ENCODE measurements at places on chromosomes 5 and 9.

GRCh38 chr5:95798048-95798447 is 24.5 kb downstream of the GLRX start:
- no peak for DNase-seq

GRCh38 chr9:105886136-105886535 is 191.8 kb downstream of the TMEM38B start:
- DNase-seq, result no peak

DNA sequence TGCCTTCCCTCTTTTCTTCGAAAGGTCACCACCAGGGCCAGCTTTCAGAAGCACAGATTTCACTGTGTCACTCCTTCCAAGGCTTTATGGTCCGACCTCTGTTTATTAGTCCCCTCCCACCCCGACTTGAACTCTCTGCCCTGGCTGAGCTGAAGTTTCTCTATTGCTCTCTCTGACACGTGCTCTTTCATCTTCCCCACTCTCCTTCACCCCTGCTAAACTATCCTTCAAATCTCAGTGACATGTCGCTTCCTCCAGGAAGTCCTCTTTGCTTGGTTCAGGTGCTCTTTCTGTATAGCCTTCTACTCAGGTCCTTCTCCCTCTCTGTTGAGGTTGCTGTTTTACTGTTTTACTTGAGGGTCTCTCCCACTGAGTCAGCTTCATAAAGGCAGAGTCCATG is 64.4 kb downstream of the ARHGEF37 start:
- DNase-seq, result no peak

DNA sequence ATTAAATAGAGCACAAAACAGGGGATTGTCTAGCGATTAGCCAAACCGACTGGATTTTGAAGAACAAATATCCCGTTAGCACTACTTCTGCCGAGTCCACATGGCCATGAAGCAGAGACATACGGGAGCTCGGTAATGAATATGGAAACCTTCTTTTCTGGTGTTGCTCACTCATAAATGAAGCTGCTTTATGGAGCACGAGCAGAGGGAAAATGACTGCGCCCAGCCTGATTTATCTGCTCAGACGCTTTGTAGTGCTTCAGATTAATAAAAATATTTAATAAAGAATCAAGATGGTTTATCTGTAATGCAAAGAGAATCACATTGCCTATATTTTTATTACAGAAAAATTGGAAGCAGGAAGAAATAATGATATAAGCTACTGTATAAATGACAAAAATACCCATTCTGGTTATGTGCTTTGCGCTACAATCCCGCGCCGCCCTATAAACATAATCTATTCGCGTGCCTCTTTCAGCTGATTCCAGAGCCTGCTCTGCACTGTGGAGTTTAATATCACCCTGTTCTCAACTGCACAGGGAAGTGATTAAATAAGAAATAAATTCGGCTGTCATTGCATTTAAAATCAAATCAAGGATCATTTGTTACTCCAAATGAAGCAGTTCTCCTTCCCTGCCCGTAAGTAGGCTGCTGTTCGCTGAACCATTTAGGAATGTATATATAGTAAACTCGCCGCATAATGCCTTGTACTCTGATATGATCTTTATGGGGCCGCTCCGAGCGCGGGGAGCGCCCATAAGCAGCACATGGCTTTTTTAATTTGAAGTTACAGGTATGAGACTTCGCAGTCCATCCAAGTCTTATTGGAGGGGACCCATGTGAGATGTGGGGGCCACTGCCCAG is 22.3 kb upstream of the UBAC1 start:
- no peak for DNase-seq

GRCh38 chr5:54619731-54620130 is 102.2 kb downstream of the SNX18 start:
- peak; percentile 30 for DNase-seq

- peak; percentile 4 for DNase-seq
Measured at GRCh38 chr9:2158766-2159430, 143.8 kb downstream of the SMARCA2 start.

DNA sequence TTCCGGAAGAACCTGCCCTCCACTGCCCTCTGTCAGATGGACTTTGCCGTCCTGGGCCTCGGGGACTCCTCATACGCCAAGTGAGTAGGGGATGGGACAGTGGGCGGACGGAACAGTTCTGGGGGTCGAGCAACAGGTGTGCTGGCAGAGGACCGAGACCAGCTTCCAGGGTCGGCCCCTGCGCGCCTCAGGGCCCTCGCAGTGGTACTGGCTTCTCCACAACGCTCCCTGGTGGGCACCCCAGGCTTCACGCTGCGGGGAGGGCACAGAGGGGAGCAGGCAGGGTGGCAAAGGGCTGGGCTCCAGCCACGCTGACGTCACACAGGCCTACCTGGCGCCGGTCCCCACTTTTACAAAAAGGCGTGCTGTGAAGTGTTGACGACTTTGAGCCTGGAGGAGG is 7.0 kb downstream of the NDOR1 start:
- DNase-seq, result no peak

- DNase-seq, result peak; percentile 48
Measured at GRCh38 chr5:30849931-30850710, 343.4 kb upstream of the CDH6 start.

- DNase-seq, result no peak
Measured at GRCh38 chr5:116439905-116440304, 134.7 kb downstream of the SEMA6A start.

DNA sequence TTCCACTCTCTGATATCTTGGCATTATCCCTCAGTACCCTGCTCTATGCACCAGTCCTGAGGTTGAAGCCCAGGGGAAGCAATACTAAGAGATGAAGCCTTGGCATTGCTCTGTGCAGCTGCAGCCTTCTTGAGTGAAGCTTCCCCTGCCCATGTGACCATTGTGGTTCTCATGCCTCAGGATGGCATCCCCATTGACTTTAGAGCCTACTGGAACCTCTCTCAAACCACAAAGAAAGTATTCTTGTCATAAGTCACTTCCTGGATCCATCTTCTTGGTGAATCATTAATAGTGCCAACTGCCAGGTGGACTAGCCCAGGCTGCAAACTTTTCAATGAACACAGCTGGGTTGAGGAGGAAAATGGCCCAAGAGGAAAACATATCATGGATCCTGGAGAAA is 283.9 kb upstream of the RFX3 start:
- no peak for DNase-seq

GRCh38 chr5:167845952-167846351 is 445.5 kb upstream of the WWC1 start:
- DNase-seq, result no peak

DNA sequence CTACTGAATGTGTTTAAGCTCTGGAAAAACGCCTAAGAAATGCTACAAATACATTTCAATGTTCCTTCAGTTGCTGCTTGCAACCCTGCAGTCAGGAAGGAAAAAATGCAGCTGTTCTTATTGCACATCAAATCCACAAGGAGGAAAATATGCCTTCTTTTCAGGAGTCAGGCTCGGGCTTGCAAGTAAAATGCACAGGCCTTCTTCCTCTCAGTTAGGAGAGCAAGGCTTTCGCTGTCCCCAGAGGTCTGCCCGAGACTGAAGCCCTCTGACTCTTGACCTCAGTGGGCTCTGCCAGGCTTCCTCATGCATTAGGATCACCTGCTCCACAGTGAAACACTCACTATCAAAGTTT is 899 bp upstream of the SHC3 start:
- peak; percentile 55 for DNase-seq

- DNase-seq, result no peak
Measured at GRCh38 chr5:109247986-109248385, 161.8 kb downstream of the PJA2 start.

Measured in adipocyte (in vitro differentiated cells).